Femur (tissue), 1 donor: ENCODE measurements at places on chromosomes 11 and 22.

DNA sequence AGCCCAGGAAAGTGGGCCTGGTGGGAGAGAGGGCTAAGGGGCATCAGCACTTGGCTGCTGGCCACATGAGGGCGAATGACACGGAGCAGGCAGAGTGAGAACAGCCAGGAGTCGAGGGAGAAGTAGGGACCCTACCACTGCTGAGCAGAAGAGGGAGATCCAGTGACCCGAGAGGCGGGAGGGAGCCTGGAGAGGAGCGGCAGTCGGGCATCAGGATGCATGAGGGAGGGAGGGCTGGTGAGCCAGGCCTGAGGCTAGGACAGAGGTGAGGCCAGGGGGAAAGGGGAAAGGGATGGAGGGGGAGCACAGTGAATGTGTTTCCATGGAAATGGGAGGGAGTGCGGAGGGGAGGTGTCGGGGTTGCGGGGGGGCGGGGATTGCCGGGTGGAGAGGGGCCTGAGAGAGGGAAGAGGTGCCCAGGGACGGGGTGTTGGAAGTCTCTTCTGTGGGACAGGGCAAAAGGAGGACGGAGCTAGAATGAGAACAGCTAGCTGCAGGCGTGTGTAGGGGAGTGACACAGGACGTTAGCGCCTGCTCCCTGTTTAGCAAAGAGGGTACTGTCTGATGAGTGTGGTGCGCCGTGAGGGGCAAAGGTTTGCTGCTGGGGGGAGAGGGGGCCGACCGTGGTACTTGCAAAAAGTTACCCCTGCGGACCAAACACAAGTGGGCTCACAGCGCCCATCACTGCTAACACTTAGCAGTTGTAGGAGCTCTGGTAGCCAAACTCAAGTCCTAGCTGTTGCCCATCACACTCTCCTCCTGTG, 37.1 kb upstream of the WNT11 start:
- no peak for DNase-seq

- DNase-seq, result peak; percentile 64
These were observed 76.9 kb upstream of the CADM1 start for GRCh38 chr11:115580927-115581680.

- no peak for DNase-seq
These were observed 12.8 kb downstream of the FRMD8 start for GRCh38 chr11:65399249-65399648.

GRCh38 chr22:50091092-50091768, 1.4 kb downstream of the MOV10L1 start:
- DNase-seq, result no peak

GRCh38 chr11:59188954-59189353, 17.0 kb downstream of the DTX4 start:
- DNase-seq, result no peak
